ENCODE measurements at places on chromosomes 13 and 19.

GRCh38 chr13:80989747-80990146 lies 648.8 kb upstream of the SPRY2 start:
- no peaks in the 10 kb centered on the region for H3K36me3 ChIP-seq
- H3K27me3 ChIP-seq, result no peaks in the 10 kb centered on the region
- H3K27ac ChIP-seq, result no peak overlapping the region
- H3K4me1 ChIP-seq, result no peaks in the 10 kb centered on the region
- DNase-seq, result no peak
- no peak overlapping the region for H3K4me3 ChIP-seq

DNA sequence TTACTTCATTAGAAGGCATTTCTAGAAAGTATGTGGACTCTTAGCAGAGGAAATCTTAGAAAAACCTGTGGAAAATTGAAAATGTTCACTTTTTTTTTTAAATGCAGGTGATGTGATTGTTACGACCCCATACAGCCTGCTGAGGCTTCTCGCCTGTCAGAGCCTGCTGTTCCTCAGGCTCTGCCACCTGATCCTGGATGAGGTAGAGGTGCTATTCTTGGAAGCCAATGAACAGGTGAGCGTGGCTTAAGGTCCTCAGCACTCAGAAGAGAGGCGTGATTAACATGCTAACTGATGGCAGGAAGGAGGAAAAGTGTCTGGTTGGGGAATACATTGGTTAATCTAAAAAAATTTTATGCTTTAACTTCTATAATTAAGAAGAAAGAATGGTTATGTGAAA lies 71.4 kb downstream of the SLC7A9 start:
- no peak overlapping the region for H3K4me3 ChIP-seq
- no peaks in the 10 kb centered on the region for H3K36me3 ChIP-seq
- H3K27me3 ChIP-seq, result no peaks in the 10 kb centered on the region

DNA sequence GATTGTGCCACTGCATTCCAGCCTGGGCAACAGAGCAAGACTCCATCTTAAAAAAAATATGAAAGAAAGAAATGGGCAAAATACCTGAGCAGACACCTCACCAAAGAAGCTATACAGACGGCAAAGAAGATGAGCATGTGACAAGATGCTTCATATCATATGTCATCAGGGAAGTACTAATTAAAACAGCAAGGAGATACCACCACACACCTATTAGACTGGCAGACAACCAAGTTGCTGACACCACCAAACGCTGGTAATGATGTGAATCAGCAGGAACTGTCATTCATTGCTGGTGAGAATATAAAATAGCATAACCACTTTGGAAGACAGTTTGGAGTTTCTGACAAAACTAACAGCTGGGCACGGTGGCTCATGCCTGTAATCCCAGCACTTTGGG lies 11.5 kb upstream of the TFDP1 start:
- no peak overlapping the region for H3K27ac ChIP-seq
- no peak overlapping the region for H3K4me3 ChIP-seq
- no peak for DNase-seq
- no peaks in the 10 kb centered on the region for H3K4me1 ChIP-seq

- DNase-seq, result no peak
- H3K4me3 ChIP-seq, result no peak overlapping the region
- peaks cover 2% of the 10 kb centered on the region for H3K4me1 ChIP-seq
- no peaks in the 10 kb centered on the region for H3K36me3 ChIP-seq
- H3K27ac ChIP-seq, result no peak overlapping the region
Observed at GRCh38 chr13:39688699-39689405, 33.4 kb downstream of the COG6 start.

GRCh38 chr19:6802336-6803035 lies 30.0 kb downstream of the VAV1 start:
- H3K4me1 ChIP-seq, result peaks cover 12% of the 10 kb centered on the region
- H3K4me3 ChIP-seq, result no peak overlapping the region
- H3K27me3 ChIP-seq, result no peaks in the 10 kb centered on the region
- no peak for DNase-seq
- no peak overlapping the region for H3K27ac ChIP-seq

DNA sequence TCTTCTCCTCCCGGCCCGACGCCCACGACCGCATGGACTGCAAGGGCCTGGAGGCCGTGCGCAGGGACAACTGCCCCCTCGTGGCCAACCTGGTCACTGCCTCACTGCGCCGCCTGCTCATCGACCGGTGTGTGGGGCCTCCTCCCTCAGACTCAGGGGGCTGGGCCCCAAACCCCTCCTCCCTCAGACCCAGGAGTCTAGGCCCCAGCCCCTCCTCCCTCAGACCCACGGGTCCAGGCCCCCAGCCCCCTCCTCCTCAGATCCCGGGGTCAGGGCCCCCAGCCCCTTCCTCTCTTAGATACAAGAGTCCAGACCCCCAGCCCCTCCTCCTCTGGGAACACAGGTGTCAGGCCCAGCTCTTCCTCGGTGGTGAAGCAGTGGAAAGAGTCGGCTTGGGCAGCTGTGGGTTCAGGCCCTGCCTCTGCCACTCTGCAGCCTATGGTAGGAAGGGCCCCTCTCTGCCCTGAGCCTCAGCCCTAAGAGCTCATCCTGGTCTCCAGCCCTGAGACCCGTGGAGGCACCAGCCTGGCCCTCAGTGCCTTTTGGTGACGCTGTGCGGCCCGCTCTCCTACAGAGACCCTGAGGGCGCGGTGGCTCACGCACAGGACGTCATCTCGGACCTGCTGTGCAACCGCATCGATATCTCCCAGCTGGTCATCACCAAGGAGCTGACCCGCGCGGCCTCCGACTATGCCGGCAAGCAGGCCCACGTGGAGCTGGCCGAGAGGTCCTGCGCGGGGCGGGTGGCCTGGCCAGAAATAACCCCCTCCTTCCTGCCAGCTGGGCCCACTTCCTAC lies 3.7 kb upstream of the SPIB start:
- H3K4me1 ChIP-seq, result peaks cover 24% of the 10 kb centered on the region
- H3K4me3 ChIP-seq, result no peak overlapping the region
- peak; percentile 76 for DNase-seq
- no peaks in the 10 kb centered on the region for H3K27me3 ChIP-seq

DNA sequence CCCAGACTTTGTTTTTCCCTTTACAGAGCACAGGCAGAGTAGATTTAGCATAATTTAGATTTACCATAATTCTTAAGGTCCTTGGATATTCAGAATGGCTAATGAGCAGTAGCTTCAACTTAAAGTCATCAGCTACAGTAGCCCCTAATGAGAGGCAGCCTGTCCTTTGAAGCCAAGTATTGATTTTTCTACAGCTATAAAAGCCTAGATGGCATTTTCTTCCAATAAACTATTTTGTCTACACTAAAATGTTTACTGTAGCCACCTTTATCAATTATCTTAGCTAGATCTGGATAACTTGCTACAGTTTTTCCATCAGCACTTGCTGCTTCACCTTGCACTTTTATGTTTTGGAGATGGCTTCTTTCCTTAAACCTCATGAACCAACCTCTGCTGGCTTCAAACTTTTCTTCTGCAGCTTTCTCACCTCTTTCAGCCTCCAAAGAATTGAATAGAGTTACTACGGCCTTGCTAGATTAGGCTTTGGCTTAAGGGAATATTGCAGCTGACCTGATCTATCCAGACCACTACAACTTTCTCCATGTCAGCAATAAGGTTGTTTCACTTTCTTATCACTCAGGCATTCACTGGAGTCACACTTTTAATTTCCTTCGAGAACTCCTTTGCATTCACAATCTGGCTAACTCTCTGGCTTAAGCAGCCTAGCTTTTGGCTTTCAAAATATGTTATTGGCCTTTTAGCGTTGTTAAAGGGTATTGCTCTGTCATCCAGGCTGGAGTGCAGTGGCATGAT lies 26.6 kb downstream of the BRD4 start:
- H3K27ac ChIP-seq, result no peak overlapping the region
- DNase-seq, result no peak
- no peak overlapping the region for H3K4me3 ChIP-seq
- peaks cover 86% of the 10 kb centered on the region for H3K4me1 ChIP-seq
- H3K36me3 ChIP-seq, result no peaks in the 10 kb centered on the region
- H3K27me3 ChIP-seq, result no peaks in the 10 kb centered on the region

- no peak overlapping the region for H3K4me3 ChIP-seq
- H3K27me3 ChIP-seq, result no peaks in the 10 kb centered on the region
- H3K4me1 ChIP-seq, result no peaks in the 10 kb centered on the region
- DNase-seq, result no peak
- H3K36me3 ChIP-seq, result no peaks in the 10 kb centered on the region
Observed at GRCh38 chr13:101325423-101325822, 90.9 kb downstream of the NALCN start.

DNA sequence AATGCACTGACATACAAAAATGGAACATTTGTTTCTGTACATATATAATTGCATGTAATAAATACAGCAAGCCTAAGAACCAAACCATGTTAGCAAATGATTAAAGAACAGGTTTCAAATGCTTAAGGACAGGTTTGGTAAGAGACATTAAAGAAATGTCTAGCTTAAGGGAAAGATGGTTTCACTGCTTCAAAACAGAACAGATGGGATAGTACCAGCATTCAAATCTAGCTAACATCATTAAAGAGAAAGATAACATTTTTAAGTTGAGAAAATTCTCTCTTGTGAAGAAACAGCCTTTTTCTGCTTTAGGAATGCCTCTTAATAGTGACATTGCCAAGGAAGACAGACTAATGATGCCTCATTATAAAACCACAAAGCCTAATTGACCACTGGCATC lies 52.5 kb upstream of the DOCK9 start:
- DNase-seq, result no peak
- H3K36me3 ChIP-seq, result no peaks in the 10 kb centered on the region
- no peaks in the 10 kb centered on the region for H3K27me3 ChIP-seq

Data from body of pancreas (tissue), 4 donors.